ENCODE measurements at places on chromosomes 7 and 10. TPM values are rescaled to one million over a fixed set of nuclear protein-coding genes. Genes with fewer than 3 reads are reported as not detected.

- DNase-seq: no peak
Observed at GRCh38 chr7:124785994-124786393, 20.4 kb upstream of the GPR37 start.

DNA sequence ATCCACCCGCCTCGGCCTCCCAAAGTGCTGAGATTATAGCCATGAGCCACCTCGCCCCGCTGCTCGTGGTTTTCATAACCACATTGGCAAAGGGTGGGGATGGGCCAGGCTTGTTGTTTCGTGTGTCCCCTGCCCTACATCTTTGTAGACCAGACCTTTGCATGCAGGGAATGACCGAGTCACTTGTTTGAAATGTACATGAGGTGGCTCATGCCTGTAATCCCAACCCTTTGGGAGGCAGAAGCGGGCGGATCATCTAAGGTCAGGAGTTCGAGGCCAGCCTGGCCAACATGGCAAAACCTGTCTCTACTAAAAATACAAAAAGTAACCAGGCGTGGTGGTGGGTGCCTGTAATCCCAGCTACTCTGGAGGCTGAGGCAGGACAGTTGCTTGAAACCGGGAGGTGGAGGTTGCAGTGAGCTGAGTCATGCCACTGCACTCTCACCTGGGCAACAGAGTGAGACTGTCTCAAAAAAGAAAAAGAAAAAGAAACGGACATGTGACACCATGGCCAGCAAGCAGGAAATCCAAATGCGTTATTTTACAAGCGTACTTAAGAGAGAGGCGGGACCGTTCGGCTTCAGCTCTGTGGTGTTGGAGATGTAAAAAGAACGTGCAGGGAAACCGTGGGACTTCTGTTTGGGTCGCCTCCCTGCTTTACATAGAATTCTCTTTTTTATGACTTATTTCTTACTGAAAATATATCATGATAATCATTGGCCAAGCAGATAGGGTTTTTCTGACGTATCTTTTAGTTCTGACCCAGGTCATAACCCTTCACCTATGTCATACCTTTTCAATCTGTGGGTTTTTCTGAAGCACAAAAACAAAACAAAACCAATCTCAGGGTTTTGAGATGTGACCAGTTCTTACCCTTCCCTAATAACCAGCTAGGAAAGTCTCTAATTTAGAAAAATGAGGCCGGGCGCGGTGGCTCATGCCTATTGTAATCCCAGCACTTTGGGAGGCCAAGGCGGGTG is 45.1 kb downstream of the WIPI2 start:
- no peak for DNase-seq

GRCh38 chr7:11681461-11681860 is 150.5 kb downstream of the THSD7A start:
- DNase-seq: no peak

LDB3 gene
- 1.0 TPM for total RNA-seq

All from neural crest cell (in vitro differentiated cells).